Stimulated activated CD4-positive, alpha-beta T cell treated with anti-CD3 and anti-CD28 coated beads, Interleukin-4, amount 100 ng/mL, for 1 hour (primary cell): ENCODE measurements at places on chromosomes 1 and 21.

DNA sequence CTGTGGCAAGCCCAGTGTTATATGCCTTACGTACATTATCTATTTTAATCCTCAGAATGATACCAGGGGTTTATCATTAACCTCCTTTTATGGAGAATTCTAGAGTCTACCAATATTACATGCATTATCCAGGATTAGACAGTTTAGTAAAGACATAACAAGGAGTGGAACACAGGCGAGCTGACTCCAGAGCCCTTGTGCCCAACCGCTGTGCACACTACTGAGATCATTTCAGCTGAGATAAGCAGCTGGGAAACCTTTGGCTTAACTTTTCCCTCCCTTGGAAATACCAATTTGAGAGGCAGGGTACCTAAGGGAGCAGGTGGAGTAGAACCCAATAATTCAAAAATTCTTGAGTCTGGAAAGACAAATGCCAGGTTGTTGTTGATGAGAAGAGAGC is 59.8 kb upstream of the ATP1B1 start:
- no peak for DNase-seq

DNA sequence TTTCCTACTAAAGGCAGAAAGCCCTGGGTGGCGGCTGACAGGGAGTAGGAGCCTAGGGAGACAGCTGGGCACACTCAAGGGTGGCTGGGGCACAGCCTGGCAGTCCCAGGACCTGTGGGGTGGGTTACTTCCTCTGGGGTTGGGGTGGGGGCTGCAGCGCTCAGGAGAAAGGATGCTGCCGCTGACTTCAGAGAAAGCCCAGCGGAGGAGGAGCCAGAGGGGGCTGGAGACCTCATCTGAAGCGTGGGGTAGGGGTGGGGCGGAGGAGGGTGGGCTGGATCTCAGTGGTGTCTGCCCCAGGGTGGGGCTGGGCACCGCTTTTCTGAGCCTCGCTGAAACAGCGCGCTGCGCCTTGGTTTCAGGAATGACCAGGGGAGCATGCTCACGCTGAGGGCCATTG is 30.8 kb downstream of the KCNA10 start:
- DNase-seq, result no peak

GRCh38 chr1:16903458-16903796 is 7.6 kb downstream of the RNU1-2 start:
- no peak for DNase-seq

- no peak for DNase-seq
These were observed 44.9 kb upstream of the NTPCR start for GRCh38 chr1:232905331-232906034.

DNA sequence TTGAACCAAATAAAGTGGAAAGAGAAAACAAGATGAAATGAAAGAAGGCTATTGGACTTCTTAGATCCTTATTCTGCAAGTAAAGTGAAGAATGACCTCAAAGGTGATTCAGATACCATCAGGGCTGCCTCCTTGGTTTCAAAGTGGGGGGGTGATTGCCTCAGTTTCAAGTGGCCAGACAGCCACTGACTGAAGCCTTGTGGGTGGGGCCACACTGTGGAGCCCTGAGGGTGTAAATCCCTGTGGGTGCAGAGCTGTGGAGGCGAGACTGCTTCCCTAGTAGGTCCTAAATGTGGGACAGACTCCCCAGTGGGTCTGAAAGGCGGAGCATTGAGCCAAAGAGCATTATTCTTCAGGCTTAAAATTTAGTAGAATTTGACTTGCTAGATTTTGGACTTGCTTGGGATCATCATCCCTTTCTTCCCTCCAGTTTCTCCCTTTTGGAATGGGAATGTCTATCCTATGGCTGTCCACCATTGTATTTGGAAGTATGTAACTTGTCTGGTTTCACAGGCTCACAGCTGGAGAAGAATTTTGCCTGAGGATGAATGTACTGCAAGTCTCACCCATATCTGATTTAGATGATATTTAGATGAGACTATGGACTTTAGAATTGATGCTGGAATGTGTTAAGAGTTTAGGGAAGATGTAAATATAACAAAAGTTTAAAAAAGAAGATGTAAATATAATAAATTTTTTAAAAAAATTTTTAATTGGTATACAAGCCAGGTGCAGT is 71.6 kb upstream of the SOX13 start:
- DNase-seq, result no peak

DNA sequence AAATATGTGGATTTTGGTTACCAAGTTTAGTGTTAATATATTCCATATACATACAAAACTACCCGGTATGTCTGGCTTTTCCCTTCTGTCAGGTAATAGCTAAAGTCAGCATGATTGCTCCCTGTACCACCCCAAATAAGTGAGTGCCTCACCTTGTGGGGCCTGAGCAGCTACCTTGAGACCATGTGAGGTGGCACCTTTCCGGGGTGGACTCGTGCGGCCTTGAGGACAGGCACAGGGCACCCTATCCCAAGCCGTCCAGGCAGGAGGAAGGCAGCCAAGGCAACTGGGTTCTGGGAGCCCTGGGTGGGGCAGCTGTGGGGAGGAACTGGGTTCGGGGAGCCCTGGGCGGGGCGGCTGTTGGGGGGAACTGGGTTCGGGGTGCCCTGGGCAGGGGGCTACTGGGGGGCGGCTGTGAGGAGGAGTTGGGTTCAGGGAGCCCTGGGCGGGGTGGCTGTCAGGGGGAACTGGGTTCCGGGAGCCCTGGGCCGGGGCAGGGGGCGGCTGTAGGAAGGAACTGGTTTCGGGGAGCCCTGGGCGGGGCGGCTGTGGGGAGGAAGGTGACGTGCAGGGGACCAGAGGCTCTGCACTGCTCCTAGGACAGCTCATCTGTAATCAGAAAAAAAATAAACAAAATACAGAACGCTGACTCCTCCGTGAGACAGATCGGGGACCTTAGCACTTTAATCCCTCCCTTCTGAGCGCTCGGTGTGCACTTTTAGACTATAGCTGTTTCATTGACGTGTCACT is 63.3 kb downstream of the POFUT2 start:
- DNase-seq, result peak; percentile 33

- DNase-seq, result no peak
These were observed 518.7 kb downstream of the PTPRC start for GRCh38 chr1:199157494-199157893.

GRCh38 chr1:10032590-10033358 is at the start of gene UBE4B:
UBE4B (plus strand) TSS chr1:10032958; CDS start chr1:10033671, 713 bp downstream.
- peak; percentile 99 for DNase-seq

DNA sequence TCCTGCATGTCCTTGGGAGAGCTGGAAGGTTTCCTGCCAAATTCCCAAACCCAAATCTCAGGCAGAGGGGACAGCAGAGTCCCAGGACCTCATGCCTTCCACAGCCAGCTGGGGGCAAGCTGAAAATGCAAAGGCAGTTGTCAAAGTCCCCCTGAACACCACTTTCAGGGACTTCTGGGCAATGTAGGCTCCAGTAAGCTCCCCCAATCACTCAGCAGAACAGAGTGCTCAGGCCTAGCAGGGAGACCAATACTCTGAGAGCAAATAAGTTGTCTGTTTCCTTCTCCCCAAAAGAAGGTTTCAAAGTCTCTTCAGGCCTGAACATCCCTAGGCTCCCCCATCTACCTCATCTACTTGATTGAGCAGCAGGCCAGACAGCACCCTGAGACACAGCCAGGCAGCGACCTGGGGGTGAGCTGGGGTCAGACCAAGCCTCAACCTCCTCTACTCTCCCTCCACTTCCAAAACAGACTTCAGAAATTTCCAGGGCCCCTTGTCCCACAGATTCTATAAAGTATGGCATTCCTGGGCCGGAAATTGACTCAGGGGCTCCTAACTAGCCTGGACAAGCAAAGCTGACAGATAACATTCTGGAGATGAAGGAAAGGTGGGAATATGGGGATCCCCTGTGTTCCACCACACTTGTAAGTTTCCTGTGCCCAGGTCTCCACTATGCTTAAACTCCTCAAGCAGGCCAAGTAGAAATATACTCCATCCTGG is 1.9 kb downstream of the SLC9A1 start:
- no peak for DNase-seq

DNA sequence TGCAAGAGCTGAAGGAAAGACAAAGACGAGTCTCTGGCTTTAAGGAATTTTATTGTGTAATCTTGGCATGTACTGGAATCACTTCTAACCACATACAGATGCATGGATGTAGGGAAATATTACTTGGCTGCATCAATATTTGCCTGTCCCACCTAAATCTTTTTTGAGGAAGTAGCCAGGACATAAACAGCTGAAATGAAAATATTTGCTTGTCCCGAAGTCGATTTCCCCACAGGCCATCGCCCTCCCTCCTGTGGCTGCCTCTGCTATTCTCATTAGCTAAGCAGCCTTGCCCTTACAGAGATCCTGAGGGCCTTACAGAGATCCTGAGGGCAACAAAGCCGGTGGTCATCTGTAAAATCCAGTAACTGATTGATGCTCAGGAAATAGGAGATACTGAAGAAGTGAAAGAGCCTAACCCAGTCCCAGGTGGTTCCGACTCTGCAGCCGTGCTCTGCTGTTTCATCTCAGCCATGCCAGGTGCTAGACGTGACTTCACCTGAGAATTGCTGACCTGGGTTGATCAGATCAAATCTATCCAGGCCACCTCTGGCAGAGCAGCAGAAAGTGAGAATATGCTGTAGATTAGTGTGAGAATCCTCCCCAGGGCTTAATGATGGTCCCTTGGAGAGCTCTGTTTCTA is 25.5 kb downstream of the MAN1C1 start:
- no peak for DNase-seq

DNA sequence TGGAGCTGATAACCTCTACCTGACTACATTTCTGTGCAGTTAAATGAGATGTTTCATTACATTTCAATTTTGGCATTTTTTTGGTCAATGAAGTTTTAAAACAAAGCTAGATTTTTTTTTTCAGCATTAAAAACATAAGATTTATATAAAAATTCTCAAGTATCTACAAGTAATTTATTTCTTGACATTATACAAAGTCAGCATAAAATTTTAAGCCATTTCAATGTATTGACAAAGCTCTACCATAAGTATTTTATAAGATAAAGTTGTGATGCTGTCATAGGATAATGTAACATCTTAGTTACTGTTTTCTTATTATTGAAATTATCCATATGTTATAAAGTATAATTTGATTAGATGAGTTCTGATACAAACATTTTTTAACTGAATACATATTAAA is 351.6 kb downstream of the PTBP2 start:
- DNase-seq, result no peak

- no peak for DNase-seq
These were observed 138.1 kb upstream of the KCNJ6 start for GRCh38 chr21:38054334-38054733.

GRCh38 chr1:28282426-28283407 is 23.4 kb downstream of the SESN2 start:
- no peak for DNase-seq

DNA sequence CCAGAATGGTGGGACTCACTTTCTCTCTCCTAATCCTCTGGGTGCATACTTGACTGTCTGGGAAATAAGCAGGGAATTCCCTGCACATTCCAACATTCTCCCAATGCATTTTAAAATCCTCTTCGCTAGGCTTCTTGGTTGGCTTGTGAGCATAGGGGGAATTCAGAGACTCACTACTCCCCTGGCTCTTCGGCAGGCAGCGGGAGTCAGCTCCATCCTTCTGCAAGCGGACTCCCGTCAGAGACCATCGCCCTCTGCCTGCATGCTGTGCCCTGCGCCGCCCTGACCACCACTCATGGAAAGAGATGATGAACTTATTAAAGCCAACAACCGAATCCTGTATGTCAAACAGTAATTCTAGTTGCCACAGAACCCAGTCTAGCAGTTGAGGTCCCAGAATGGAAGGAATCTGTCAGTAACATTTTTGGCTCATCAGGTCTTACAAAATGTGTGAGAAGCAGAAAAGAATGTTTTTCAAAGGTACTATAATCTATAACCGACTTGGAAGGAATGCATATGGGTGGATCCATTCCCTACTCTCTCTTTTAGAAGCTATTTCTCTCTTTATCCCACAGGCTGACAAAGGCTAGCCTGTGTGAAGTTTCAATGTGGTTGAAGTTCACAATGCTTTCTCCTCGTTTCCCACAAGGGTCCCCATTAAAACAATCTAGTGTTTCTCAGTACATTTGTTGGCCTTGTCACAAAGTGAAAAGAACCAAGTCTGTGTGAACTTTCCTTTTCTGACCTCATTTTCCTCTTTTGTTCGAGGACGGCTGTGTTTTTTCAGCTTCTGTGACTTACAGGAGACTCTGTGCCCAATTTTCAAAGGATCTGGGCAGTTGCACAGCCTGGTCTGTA is 119.1 kb upstream of the ADAR start:
- DNase-seq, result no peak

- no peak for DNase-seq
These were observed 269.0 kb downstream of the LTN1 start for GRCh38 chr21:28723646-28724045.

GRCh38 chr1:80509965-80510522 is 1290.7 kb upstream of the ADGRL2 start:
- DNase-seq, result no peak

GRCh38 chr1:11307852-11308251 is 34.9 kb downstream of the UBIAD1 start:
- DNase-seq, result no peak

GRCh38 chr1:184426278-184426674 is 39.4 kb downstream of the C1orf21 start:
- DNase-seq, result no peak

DNA sequence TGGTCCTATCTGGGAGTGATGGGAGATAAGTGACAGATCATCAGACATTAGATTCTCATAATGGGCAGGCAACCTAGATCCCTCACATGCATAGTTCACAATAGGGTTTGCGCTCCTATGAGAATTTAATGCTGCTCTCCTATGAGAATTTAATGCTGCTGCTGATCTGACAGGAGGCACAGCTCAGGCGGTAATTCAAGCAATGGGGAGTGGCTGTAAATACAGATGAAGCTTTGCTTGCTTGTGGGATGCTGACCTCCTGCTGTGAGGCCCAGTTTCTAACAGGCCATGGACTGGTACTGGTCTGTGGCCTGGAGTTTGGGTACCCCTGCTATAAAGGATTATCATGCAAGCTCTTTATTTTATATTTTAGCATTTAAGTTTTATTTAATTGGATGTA is 72.0 kb downstream of the ZMYM4 start:
- DNase-seq, result no peak

- DNase-seq, result no peak
These were observed 38.1 kb upstream of the C1orf105 start for GRCh38 chr1:172382406-172382805.

DNA sequence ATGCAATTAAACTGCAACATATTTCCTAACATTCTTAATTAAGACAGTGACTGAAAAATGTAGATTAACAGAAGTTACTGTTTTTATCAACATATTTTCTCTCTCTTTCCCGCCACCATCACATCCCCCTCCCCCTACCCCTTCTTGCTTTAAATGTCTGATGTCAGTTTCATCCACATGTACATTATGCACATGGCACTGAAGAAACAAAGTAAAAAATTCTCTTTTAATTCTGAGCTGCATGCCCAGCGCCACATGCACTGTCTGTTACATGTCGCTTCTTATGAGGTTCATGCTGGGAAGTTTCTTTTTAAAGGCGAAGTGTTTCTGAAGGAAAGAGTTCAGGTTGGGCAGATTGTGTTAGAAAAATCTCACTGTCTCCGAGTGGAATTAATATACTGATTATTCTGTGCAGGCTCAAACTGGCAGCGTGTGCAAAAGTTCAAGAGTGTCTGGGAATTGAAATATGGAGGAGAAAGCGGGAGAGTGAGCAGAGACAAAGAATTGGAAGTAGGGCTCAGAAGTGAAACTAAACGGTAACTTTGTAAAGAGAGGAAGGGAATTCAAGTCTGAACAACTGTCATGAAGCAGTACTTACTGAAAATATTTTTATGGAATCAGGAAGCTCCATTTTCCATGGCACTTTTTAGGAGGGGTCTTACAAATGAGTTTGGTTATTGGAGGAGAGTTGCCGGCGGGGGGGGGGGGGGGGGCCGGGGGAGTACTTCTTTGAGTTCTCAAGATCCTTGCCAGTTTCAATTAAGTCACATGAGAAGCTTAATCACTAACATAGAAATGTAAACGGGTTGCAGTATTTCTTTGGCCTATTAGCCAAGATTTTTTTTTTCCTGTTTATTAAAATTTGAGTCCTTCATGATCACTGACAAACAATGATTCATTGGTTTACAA is 217.6 kb downstream of the SDCCAG8 start:
- no peak for DNase-seq
